ENCODE measurements at places on chromosomes 7 and 10. TPM values are rescaled to one million over a fixed set of nuclear protein-coding genes. Genes with fewer than 3 reads are reported as not detected.

The TUBAL3 gene
- not detected for total RNA-seq

The FKBP6 gene
- total RNA-seq = not detected

The NYAP1 gene
- total RNA-seq = 0.54 TPM

The NODAL gene
- not detected for total RNA-seq

The BLNK gene
- 0.44 TPM for total RNA-seq

The VGF gene
- 0.14 TPM for total RNA-seq

The CYP17A1 gene
- not detected for total RNA-seq

The TET1 gene
- total RNA-seq = 3.8 TPM

The KNDC1 gene
- 0.36 TPM for total RNA-seq

The SPDYE2 gene
- total RNA-seq = not detected
